Lung (tissue), 17 donors: ENCODE measurements at places on chromosomes 5 and 9.
A peak's percentile ranks its signal among the peaks of the same experiment; 100 is the strongest.

DNA sequence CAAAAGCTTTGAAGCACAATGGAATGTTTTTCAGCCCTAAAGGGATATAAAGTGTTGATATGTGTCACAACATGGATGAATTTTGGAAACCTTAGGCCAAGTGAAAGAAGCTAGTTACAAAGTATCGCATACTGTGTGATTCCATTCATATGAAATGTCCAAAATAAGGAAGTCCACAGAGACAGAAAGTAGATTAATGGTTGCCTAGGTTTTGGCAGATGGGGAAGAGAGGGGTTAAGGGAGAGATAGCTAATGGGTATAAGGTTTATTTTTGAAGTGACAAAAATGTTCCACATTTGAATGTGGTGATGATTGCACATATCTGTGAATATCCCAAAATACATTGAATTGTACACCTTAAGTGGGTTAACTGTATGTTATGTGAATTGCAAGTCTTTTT lies 57.5 kb upstream of the MCCC2 start:
- H3K27ac ChIP-seq: no peak overlapping the region
- peaks cover 3% of the 10 kb centered on the region for H3K36me3 ChIP-seq
- no peaks in the 10 kb centered on the region for H3K27me3 ChIP-seq
- H3K4me1 ChIP-seq: no peaks in the 10 kb centered on the region
- no peak for DNase-seq

- H3K4me1 ChIP-seq: no peaks in the 10 kb centered on the region
- no peaks in the 10 kb centered on the region for H3K36me3 ChIP-seq
- H3K27ac ChIP-seq: no peak overlapping the region
- no peak for DNase-seq
Observed at GRCh38 chr5:513216-514100, 10.8 kb downstream of the SLC9A3 start.

DNA sequence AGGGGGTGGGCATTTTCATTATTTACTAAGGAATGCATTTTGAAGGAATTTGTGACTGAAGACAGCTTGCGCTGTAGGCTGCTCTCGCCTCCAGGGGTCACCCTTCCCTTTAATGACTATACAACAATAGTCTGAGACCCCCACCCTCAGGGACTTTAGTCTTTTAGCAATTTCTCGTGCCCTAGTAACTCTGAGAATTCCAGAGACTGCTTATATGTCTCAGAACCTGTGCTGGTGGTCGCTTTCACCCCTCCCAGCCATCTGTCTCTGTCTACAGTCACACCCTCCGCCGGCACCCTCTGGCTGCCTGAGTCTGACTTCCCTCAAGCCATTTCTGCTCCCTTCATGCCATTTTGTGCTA lies 671.4 kb downstream of the NR2F1-AS1 start:
- no peaks in the 10 kb centered on the region for H3K36me3 ChIP-seq
- H3K27ac ChIP-seq: no peak overlapping the region
- no peak overlapping the region for H3K4me3 ChIP-seq
- peaks cover 25% of the 10 kb centered on the region for H3K4me1 ChIP-seq
- peak; percentile 74 for DNase-seq

- DNase-seq: no peak
- H3K27me3 ChIP-seq: no peaks in the 10 kb centered on the region
- H3K4me1 ChIP-seq: no peaks in the 10 kb centered on the region
- no peaks in the 10 kb centered on the region for H3K36me3 ChIP-seq
Observed at GRCh38 chr9:78893774-78894401, 597.0 kb downstream of the PSAT1 start.

DNA sequence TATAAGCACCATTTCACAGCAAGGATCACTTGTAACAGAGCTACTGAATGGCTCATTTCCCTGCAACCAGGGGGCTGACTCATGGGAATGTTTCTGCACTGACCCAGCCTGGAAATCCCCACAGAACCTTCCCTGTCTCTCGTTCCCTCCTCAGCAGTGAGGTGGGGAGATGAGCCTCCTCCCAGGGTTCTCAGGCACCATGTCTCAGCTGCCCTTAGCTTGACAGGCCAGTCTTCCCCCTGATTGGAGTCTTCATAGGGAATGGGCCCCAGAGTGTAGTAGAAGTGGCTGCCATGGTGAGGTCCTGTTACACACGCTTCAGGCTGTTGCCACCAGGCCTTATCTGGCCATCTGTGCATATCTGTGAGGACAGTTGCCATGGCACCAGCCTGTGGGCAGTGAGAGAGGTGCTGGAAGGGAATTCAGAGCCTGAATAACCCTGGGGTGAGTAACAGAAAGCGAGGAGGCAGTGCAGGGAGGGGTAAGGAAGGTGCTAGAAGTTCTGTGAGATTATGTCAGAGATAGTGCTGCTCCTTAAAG lies 324.4 kb downstream of the ENC1 start:
- no peak for DNase-seq
- no peak overlapping the region for H3K4me3 ChIP-seq
- peaks cover 7% of the 10 kb centered on the region for H3K4me1 ChIP-seq
- H3K27me3 ChIP-seq: no peaks in the 10 kb centered on the region
- H3K27ac ChIP-seq: no peak overlapping the region

DNA sequence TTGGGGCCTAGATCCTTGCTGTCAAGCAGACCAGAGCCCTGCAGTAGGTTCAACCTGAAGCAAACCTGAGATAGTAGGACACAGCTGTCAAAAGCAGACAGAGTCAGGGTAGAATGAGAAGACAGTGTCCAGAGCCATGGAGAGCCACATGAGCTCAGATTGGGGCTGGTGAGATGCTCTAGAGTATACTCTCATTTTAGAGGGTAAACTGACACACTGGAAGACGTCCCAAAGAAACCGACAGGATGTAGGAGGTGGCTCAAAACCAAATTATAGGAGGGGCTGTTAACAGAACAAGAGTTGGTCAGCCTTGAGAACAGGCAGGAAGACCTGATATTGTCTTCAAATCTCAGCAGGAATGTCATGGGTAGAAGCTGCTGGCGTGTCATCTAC lies 11.5 kb downstream of the CCDC69 start:
- no peaks in the 10 kb centered on the region for H3K27me3 ChIP-seq
- no peak overlapping the region for H3K4me3 ChIP-seq
- H3K27ac ChIP-seq: peak overlapping the region; percentile 77
- peaks cover 7% of the 10 kb centered on the region for H3K4me1 ChIP-seq
- no peak for DNase-seq

- no peaks in the 10 kb centered on the region for H3K36me3 ChIP-seq
- H3K4me3 ChIP-seq: no peak overlapping the region
- no peaks in the 10 kb centered on the region for H3K27me3 ChIP-seq
- H3K27ac ChIP-seq: no peak overlapping the region
Observed at GRCh38 chr5:124582561-124582840, 163.9 kb downstream of the ZNF608 start.

- DNase-seq: no peak
- H3K27me3 ChIP-seq: peaks cover 73% of the 10 kb centered on the region
- no peak overlapping the region for H3K27ac ChIP-seq
- H3K36me3 ChIP-seq: no peaks in the 10 kb centered on the region
Observed at GRCh38 chr5:33939556-33940262, 3.5 kb downstream of the RXFP3 start.

DNA sequence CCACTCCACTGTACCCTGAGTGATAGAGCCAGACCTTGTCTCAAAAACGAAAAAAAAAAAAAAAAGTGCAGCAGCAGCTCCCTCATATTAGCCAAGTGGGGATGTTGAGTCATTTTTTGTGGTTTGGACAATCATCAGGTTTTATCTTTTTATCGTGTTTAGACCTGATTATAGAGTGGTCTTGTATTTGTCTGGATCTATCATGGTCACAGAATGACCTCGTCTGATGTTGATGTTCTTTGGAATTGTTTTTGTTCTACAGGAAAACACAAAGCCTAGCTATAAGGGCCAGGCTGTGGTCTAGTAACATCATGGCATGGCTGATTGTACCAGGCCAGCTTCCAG lies 1.6 kb upstream of the FBXW11 start:
- no peaks in the 10 kb centered on the region for H3K36me3 ChIP-seq
- no peak overlapping the region for H3K4me3 ChIP-seq
- no peak overlapping the region for H3K27ac ChIP-seq
- H3K27me3 ChIP-seq: no peaks in the 10 kb centered on the region
- H3K4me1 ChIP-seq: peaks cover 8% of the 10 kb centered on the region

- DNase-seq: no peak
- no peaks in the 10 kb centered on the region for H3K27me3 ChIP-seq
- no peak overlapping the region for H3K4me3 ChIP-seq
- H3K27ac ChIP-seq: no peak overlapping the region
- H3K4me1 ChIP-seq: no peaks in the 10 kb centered on the region
- H3K36me3 ChIP-seq: no peaks in the 10 kb centered on the region
Observed at GRCh38 chr5:42952578-42952974, 87.5 kb downstream of the ANXA2R start.

DNA sequence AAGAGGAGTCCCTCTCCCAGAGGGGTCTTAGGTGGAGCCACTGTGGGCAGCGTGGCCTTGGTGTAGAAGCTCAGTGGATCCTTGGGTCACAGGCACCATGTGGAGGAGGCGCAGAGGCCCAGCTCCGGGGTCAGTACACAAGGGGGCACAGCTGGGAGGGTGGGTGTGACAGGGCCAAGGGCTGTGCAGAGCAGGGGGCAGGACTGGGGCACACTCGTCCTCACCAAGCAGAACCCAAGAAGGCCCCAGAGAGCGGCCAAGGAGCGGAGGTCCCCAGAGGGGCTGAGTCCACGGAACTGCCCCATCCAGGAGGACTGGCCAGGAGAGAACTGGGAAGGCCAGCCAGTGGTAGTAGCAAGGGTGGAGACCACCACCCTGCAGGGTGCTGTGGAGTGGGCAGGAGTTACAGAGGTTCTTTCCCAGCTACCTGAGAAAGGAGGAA lies 2.5 kb upstream of the LPCAT1 start:
- no peak for DNase-seq
- peaks cover 23% of the 10 kb centered on the region for H3K4me1 ChIP-seq
- H3K27me3 ChIP-seq: no peaks in the 10 kb centered on the region
- H3K4me3 ChIP-seq: no peak overlapping the region
- no peak overlapping the region for H3K27ac ChIP-seq
- H3K36me3 ChIP-seq: no peaks in the 10 kb centered on the region

GRCh38 chr5:158812408-158812807 lies 287.3 kb downstream of the EBF1 start:
- peak; percentile 36 for DNase-seq
- H3K27me3 ChIP-seq: no peaks in the 10 kb centered on the region
- no peaks in the 10 kb centered on the region for H3K36me3 ChIP-seq
- H3K27ac ChIP-seq: no peak overlapping the region

DNA sequence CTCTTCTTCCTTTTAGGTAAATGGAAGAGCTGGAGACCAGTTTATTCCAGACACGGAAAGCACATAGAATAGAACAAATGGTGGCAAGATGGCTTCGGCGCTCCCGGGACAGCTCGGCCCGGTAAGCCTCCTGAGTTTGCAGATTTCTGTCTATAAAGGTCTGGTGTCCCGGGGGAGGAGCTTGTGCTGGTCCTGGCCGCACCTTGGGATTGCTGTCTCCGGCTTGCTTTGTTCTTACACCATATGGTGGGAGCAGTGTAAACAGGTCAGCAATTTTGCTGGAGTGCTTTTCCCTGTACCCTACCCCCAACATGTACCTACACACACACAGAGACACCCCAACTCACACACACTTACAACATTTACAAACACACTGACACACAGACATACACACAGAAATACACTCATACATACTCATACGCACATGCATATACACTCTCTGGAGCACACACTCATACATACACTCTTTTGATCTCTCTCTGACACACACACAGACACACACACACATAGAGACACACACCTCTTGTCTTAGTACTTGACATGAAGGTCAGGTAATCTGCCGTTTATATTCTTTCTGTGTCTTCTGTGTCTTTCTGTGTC lies 42.0 kb downstream of the FRMPD1 start:
- H3K27me3 ChIP-seq: no peaks in the 10 kb centered on the region
- H3K4me1 ChIP-seq: no peaks in the 10 kb centered on the region
- no peaks in the 10 kb centered on the region for H3K36me3 ChIP-seq
- H3K27ac ChIP-seq: no peak overlapping the region
- no peak overlapping the region for H3K4me3 ChIP-seq

DNA sequence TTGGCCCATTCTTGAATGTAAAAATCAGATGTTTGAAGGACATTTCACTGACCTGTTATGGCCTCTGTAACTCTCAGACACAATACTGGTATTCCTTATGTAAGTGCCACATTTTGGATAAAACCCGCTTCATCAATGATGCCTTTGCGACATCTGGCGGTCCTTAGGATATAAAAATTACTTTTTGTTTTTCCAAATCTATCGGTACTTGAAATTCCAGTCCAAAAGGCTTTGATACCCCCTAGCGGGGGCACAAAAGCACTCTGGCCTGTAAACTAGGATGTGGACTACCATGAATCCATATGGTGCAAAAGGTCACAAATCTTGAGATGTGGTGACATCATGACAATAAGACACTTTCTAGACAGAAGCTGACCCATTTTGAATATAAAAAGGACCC lies 291.8 kb downstream of the KIAA0825 start:
- no peak for DNase-seq
- H3K27ac ChIP-seq: no peak overlapping the region
- no peaks in the 10 kb centered on the region for H3K27me3 ChIP-seq
- H3K4me1 ChIP-seq: no peaks in the 10 kb centered on the region

GRCh38 chr5:120465436-120465961 lies 1.4 kb downstream of the PRR16 start:
- peaks cover 2% of the 10 kb centered on the region for H3K27me3 ChIP-seq
- peak overlapping the region; percentile 5 for H3K27ac ChIP-seq
- H3K4me3 ChIP-seq: peak overlapping the region; percentile 42
- no peaks in the 10 kb centered on the region for H3K4me1 ChIP-seq
- H3K36me3 ChIP-seq: no peaks in the 10 kb centered on the region

- H3K4me3 ChIP-seq: no peak overlapping the region
- H3K27me3 ChIP-seq: no peaks in the 10 kb centered on the region
- peaks cover 12% of the 10 kb centered on the region for H3K4me1 ChIP-seq
- peaks cover 3% of the 10 kb centered on the region for H3K36me3 ChIP-seq
- no peak overlapping the region for H3K27ac ChIP-seq
- DNase-seq: peak; percentile 60
Observed at GRCh38 chr5:1315709-1316587, 21.1 kb upstream of the TERT start.

- no peaks in the 10 kb centered on the region for H3K4me1 ChIP-seq
- no peak overlapping the region for H3K27ac ChIP-seq
- no peak overlapping the region for H3K4me3 ChIP-seq
- peak; percentile 27 for DNase-seq
Observed at GRCh38 chr5:26009742-26010141, 1028.6 kb downstream of the CDH9 start.

DNA sequence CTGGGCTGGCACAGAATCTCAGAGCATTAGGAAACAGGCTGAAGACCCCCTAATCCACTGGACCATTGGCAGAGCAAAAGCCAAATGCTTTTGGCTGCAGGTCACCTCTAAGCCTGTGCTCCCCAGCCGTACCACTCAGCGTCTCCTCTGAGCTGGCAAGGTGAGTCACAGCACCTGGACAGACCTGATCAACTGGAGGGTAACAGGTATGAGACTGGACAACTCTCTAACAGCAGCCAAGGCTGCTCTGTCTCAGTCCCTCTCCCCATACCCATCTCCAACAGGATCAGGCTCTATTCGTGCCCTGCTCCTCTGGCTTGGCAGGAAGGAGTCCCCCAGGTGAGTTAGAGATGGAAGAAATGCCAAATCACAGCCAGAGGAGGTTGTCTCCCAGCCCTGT lies 4.7 kb downstream of the GOLGA2 start:
- no peaks in the 10 kb centered on the region for H3K27me3 ChIP-seq
- no peak overlapping the region for H3K4me3 ChIP-seq
- H3K27ac ChIP-seq: no peak overlapping the region

- no peak overlapping the region for H3K4me3 ChIP-seq
- peaks cover 43% of the 10 kb centered on the region for H3K4me1 ChIP-seq
- H3K36me3 ChIP-seq: no peaks in the 10 kb centered on the region
- no peak for DNase-seq
- no peak overlapping the region for H3K27ac ChIP-seq
- no peaks in the 10 kb centered on the region for H3K27me3 ChIP-seq
Observed at GRCh38 chr5:154770111-154770510, 14.9 kb downstream of the LARP1 start.
